GM23248 (cell line): ENCODE measurements at places on chromosomes 7 and 10. TPM values are rescaled to one million over a fixed set of nuclear protein-coding genes. Genes with fewer than 3 reads are reported as not detected.

The TRAPPC14 gene
- polyA plus RNA-seq: 5.1 and 5.8 TPM in 2 replicates

The UTF1 gene
- not detected in 2 replicates for polyA plus RNA-seq

The PPP1R3A gene
- not detected in 2 replicates for polyA plus RNA-seq

The CROT gene
- 11.1 and 12.0 TPM in 2 replicates for polyA plus RNA-seq

The PVRIG gene
- polyA plus RNA-seq: 0.34 TPM in 1 of 2 replicates, not detected in the other

The FAM13C gene
- 0.56 and 0.80 TPM in 2 replicates for polyA plus RNA-seq

The SUN3 gene
- polyA plus RNA-seq: not detected in 2 replicates

The CALHM3 gene
- not detected in 2 replicates for polyA plus RNA-seq

The TMEM60 gene
- polyA plus RNA-seq: 28.2 and 28.9 TPM in 2 replicates

The IL2RA gene
- polyA plus RNA-seq: not detected in 2 replicates

The ZNF853 gene
- not detected in 2 replicates for polyA plus RNA-seq

The PSD gene
- 0.95 and 1.8 TPM in 2 replicates for polyA plus RNA-seq

The OPN1SW gene
- 2.2 and 2.6 TPM in 2 replicates for polyA plus RNA-seq

The SPDYE11 gene
- 0.38 and 0.65 TPM in 2 replicates for polyA plus RNA-seq

The LIPM gene
- not detected in 2 replicates for polyA plus RNA-seq

The POMZP3 gene
- 16.0 and 16.5 TPM in 2 replicates for polyA plus RNA-seq

The IGF2BP3 gene
- polyA plus RNA-seq: 7.0 and 7.6 TPM in 2 replicates

The ELMO1 gene
- polyA plus RNA-seq: not detected in 2 replicates

The SCIN gene
- polyA plus RNA-seq: 0.64 and 0.68 TPM in 2 replicates

The ACSL5 gene
- 1.5 and 1.7 TPM in 2 replicates for polyA plus RNA-seq

The LRMDA gene
- 2.1 and 2.6 TPM in 2 replicates for polyA plus RNA-seq

The CYP3A5 gene
- polyA plus RNA-seq: 0.26 and 0.33 TPM in 2 replicates

The CPA4 gene
- 10.4 and 11.9 TPM in 2 replicates for polyA plus RNA-seq

The CC2D2B gene
- 0.38 and 0.39 TPM in 2 replicates for polyA plus RNA-seq

The SPAG6 gene
- polyA plus RNA-seq: not detected in 2 replicates

The TMEM209 gene
- polyA plus RNA-seq: 17.0 and 18.3 TPM in 2 replicates

The TMEM229A gene
- not detected in 2 replicates for polyA plus RNA-seq

The LRIT1 gene
- not detected in 2 replicates for polyA plus RNA-seq

The FAM25G gene
- polyA plus RNA-seq: 1.1 and 1.4 TPM in 2 replicates

The ZCWPW1 gene
- polyA plus RNA-seq: 3.6 and 4.2 TPM in 2 replicates

The SGCE gene
- 120 and 130 TPM in 2 replicates for polyA plus RNA-seq

The GNGT1 gene
- polyA plus RNA-seq: not detected in 2 replicates

The ELFN1 gene
- 0.13 and 0.19 TPM in 2 replicates for polyA plus RNA-seq

The WEE2 gene
- not detected in 2 replicates for polyA plus RNA-seq

The HOXA11 gene
- 8.0 and 8.4 TPM in 2 replicates for polyA plus RNA-seq

The PLPP4 gene
- polyA plus RNA-seq: 32.1 and 34.4 TPM in 2 replicates

The MAP3K8 gene
- 4.8 and 4.9 TPM in 2 replicates for polyA plus RNA-seq
